Heart right ventricle (tissue), 16 donors: ENCODE measurements at places on chromosomes 1 and 21.

DNA sequence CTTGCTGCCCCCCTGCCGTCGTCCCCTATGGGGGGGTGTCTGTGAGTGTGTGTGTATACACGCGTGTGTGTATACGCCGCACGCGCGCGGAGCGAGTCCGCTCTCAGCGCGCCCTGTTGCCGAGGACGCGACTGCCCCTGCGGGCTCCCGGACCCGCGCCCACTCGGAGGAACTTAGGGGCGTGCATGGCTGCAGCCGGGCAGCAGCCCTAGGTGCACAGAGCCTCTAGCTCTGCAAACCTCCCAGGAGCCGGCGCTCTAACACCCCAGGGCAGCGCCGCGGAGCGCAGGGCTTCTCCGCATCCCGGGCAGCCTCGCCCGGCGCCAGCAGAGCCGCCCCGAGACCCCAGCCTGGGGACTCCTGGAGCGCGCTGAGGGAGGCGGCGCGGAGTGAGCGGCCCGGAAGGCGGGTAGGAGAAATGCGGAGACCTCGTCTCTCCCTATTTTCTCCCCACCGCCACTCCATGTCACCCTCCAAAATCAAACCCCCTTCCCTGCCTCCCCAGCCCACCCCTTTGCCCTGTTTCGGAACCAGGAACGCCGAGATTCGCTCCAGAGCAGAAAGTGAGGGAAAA lies 574 bp downstream of the ITPKB start:
- DNase-seq = peak; percentile 43

DNA sequence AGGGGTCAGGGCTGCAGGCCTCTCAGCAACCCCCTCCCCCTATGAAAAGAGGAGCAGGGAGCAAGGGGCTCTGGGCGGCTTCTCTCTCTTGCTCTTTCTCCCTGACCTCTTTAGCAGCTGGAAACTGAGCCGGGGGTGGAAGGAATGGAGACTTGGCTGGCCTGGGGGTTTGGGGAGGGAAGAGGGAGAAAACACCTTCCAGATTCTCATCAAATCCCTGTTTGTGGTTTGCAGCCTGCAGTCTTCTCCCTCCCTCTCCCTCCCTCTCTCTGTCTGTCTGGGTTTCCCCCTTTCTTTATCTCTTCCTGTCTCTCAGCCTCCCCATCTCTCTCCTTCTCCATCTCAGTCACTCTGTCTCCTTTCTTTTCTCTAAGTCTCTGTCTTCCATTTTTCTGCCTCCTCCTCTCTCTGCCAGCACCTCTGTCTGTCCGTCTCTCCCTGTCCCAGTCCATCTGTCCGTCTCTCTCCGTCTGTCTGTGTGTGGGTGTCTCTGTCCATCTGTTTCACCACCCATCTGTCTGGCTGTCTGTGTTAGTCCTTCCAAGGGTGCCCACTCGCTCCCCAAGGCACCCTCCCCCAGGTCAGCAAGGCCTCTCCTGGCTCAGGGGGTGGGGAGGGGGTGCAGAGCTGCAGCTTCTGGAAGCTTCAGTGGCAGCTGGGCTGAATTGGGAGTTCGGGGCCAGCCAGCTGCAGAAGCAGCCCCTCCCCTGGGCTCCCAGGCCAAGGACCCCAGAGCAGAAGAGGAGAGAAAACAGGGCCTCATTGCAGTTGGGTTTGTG lies 6.2 kb downstream of the AHDC1 start:
- no peak for DNase-seq

DNA sequence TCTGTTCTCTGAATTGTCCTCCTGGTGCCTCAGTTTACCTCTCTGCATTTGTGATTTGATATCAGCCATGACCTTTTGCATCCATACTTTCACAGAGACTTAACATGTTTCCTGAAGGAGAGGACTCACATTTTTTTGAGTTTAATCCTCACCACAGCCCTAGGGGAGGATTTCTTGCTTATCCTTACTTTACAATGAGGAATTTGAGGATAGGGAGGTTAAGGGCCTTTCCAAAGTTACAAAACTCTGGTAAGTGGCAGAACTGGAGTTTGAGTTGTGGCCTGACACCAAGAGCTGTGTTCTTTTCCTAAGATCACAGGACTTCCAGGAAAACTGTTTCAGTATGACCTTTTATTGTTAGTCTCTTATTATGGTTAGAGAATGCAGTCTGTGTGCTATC lies 34.2 kb downstream of the TNFRSF8 start:
- DNase-seq = no peak

GRCh38 chr21:38679534-38679933 lies 126.2 kb upstream of the ETS2 start:
- peak; percentile 12 for DNase-seq

DNA sequence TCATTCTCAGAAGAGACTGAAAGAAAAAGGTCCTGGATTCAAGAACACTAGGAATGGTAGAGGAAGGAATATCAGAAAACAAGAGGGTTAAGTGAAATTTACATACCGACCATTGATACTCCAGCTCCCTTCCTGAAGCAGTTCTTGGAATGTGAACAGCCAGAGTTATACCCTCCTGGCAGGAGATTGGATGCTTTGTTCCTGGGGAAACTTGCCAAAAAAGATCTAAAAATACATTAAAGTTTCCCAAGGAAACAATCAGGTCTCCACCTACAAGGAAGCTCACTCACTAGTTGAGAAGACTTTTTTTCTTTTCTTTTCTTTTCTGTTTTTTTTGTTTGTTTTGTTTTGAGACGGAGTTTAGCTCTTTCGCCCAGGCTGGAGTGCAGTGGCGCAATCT lies 91.1 kb downstream of the HLX start:
- DNase-seq = no peak

GRCh38 chr1:27004471-27005165 lies 8.0 kb downstream of the TENT5B start:
- no peak for DNase-seq

DNA sequence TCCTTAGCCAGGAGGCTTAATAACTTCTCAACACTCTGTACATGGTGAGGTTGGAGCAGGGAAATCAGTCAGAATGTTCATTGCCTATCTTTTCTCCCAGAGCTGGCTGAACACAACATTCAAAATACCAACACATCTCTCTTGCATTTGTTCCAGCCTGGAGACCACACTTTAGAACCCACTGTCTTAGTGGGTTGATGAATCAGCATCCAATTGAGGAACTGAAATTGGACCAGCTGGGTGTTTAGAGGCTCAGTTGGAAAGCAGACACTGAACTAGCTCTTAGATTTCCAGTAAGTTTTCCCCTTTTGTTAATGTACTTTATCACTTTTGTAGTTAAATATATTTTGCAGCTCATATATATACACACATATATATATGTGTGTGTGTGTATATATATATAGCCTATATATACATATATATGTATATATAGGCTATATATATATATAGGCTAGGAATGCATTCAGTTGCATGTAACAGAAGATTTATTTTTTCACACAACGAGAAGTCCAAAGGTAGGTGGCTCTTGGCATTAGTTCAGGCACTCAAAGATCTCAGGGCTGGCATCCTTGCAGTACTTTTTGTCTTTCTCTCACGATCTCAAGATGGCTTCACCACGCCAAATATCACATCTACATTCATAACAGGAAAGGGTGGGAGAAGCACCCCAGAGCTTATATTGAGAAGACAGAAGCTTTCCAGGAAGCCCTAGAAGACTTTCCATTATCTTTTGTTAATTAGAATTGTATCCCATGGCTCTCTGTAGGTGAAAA lies 35.0 kb upstream of the HUNK start:
- no peak for DNase-seq

DNA sequence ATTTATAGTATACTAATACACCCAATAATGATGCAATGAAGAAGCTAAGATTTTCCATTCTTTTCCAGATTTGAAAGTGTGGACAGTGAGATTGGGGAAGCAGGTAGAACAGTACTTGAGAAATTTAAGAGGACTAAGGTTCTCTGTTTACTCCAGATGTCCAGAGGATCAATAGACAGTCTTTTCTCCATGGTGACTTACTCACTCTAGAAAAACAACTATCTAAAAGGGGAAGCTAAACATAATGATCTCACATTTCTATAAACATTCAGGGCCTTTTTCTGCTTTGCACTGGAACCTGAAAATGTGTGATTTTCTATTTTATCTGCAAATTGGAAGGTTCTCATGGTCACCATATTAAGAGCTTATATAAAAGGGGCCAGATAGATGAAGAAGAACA lies 93.9 kb upstream of the ZBTB18 start:
- no peak for DNase-seq

- peak; percentile 96 for DNase-seq
Measured at GRCh38 chr1:203290261-203291089, 14.8 kb upstream of the BTG2 start.

DNA sequence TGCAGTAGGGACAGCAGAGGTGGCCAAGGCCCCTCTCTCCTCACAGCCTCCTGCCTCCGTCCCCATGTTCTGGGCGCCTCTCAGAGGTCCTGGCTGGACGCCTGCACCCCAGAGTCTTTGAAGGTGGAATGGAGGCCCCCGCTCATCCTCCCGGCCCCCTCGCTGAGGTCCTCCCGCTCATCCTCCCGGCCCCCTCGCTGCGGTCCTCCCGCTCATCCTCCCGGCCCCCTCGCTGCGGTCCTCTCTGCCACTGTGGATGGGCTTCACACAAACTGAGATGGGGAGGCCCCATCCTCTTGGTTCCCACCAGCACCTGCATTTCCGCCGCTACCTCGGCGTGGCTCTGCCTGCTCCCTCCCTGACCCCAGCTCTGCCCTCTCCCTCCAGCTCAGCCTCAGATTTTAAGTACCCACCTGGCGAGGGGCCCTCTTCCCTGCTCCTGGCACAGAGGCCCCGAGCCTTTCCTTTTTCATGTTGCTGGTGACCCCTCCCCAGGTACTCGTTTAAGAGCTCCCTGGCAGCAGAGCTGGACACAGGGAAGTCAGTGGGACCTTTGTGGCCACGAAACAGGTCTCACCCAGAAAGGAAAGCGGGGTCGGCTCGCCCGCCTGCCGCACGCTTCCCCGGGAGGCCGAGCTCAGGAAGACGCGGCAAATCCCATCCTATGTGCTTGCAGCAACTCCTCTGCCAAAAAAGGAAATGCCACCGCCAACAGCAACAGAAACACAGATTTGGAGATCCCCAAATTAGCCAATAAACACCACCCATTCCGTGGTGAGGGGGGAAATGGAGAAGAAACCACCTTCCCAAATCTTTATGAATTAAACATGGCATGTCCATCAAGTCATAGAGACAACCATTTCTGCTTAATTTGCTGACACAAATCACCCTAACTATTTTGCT lies 143.7 kb downstream of the PRDM16 start:
- DNase-seq = no peak

DNA sequence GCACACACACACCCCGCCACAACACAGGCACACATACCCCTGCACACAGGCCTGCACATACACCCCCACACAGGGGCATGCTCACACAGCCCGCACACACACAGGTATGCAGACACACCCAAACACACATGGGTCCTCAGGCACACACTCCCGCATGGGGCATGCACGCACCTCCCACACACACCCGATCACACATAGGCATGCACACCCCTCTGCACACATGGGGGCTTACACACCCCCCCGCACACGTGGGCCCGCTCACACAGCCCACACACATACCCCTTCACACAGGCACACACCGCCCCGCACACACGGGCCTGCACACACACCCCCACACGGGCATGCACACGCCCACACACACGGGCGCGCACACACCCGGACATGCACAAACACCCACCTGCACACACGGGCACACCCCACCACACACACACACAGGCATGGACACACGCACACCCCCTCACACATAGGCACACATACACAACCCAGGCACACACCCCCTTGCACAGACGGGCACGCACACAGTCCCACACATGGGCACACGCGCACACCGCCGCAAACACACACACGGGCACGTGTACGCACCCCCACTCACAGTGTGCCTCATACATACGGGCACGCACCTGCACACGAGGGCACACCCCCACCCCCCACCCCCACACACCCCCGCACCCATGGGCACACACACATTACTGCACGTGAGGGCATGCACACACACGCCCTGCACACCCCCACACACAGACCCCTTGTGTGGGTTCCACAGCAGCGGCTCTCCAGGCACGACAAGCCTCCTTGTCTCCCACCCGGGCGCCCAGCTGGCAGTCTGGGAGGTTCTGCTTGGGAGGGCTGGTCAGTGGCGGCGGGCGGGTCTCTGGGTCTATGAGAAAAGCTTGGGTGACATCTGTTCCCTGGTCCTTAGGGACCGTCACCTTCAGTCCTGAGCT lies 8.3 kb downstream of the ATAD3B start:
- no peak for DNase-seq

GRCh38 chr1:112418099-112418892 lies 22.3 kb downstream of the CTTNBP2NL start:
- no peak for DNase-seq

DNA sequence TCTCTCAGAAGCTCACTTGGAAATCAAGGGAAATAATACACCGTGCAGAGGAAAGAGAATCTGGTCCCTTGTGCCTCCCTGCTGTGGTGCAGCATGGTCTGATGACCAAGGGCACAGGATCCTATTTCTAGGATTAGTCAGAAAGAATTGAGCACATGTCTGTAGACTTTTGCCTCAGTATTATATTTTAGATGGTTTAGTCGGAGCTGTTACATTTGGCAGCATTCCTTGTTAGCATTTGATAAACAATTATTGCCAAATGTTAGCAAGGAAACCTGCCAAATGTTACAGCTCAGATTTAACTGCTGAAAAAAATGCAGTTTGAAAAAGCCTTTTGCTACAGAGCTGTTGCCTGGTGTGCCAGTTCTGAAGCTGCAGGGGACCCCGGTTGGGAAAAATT lies 183.5 kb upstream of the DPYD start:
- DNase-seq = no peak

GRCh38 chr1:179121159-179121938 lies 39.5 kb downstream of the TOR3A start:
- no peak for DNase-seq

DNA sequence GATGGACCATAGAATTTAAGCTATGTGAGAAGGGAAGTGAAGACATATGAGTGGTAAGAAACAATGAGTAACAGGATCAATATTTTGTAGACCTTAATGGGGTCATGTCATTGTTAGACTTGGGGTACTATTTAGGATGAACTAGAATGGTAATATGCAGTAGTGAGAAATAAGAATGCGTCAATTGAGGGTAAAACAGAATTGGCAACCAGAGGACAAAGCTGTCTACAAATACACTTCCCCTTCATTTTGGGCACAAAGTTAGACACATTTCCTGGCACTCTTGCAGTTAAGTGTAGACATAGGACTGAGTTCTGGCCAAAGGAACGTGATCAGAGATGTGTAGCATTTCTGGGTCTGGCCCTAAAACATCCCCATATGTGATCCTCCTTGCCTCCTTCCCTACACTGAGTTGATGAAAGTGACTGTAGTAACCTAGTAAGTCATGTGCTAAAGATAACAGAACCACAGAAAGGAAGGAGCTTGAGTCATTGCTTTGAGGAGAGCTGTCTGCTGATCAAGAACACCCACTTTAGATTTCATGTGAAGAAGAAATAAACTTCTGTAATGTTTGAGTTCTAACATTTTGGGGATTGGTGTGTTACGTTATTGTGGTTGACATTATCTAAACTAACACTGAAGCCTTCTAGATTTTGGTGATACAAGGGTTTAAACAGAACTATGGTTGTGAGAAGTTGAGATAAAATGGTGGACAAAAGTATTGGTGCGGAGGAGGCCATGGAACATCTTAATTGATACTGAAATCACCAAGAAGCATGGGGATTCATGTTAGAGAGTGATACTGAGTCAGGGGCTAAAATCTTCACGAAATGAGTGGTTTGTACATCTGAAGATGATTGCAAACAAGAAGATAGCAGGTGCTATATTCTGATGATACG lies 41.7 kb downstream of the CD55 start:
- no peak for DNase-seq

- DNase-seq = no peak
Measured at GRCh38 chr1:230277201-230278025, 148.7 kb downstream of the PGBD5 start.

GRCh38 chr21:30189773-30190172 lies 23.2 kb upstream of the CLDN17 start:
- no peak for DNase-seq
